ENCODE measurements at places on chromosomes 1 and 21.

GRCh38 chr1:68811806-68812205 is 314.9 kb upstream of the DEPDC1 start:
- DNase-seq = no peak

GRCh38 chr1:10507111-10507879 is 32.5 kb downstream of the PEX14 start:
- peak; percentile 33 for DNase-seq

GRCh38 chr1:176638713-176639526 is 175.9 kb downstream of the PAPPA2 start:
- DNase-seq = no peak

DNA sequence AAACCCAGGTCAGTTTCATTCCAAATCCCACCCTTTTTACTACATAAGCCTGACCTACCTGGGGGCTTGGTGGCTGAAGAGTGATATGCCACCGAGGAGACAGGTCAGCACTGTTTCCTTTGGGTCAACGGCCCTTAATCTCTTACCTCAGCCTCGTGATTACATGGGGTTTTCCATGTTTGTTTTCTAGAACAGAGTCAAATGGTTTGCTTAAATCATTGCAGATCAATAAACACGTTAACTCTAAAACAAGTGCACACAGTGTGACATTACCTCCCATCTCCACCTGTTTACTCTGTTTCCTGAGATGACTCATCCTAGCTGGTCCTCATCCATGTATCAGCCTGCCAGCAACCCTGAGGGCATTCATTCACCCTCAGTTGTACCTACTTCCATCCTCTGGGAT is 40.8 kb upstream of the TP53BP2 start:
- DNase-seq = no peak

DNA sequence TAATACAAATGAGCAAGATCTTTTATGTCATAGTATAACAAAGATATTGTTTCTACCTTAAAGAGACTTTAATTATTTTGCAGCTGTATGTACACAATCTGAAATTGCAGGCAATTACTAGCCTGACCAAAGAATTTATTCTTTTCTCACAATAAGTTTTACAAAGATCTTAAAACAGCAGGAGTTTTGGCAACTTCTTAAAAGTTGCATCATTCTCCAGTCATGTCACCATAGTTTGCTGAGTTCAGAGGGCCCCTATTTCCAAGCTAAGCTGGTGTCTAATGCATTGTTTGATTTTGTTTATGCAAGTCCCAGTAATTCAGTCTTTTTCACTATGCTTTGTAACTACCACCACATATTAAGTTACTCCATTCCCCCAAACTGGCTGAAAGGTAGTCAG is 114.8 kb downstream of the DNAH14 start:
- DNase-seq = no peak

- no peak for DNase-seq
These were observed 28.1 kb downstream of the RAB4A start for GRCh38 chr1:229298887-229299503.

DNA sequence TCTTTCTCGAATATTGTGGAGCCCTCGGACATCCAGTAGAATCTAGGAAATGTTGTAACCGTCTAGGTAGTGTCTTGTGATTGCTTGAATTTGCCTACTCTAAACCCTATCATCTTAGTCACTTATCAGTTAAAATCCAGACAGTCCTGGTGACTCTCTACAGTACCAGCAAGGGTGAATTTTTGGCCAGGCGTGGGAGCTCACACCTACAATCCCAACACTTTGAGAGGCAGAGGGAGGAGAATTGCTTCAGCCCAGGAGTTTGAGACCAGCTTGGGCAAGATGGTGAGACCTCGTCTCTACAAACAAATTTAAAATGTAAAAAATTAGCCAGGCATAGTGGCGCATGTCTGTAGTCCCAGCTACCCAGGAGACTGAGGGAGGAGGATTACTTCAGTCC is 230.9 kb downstream of the CHRM3 start:
- no peak for DNase-seq

DNA sequence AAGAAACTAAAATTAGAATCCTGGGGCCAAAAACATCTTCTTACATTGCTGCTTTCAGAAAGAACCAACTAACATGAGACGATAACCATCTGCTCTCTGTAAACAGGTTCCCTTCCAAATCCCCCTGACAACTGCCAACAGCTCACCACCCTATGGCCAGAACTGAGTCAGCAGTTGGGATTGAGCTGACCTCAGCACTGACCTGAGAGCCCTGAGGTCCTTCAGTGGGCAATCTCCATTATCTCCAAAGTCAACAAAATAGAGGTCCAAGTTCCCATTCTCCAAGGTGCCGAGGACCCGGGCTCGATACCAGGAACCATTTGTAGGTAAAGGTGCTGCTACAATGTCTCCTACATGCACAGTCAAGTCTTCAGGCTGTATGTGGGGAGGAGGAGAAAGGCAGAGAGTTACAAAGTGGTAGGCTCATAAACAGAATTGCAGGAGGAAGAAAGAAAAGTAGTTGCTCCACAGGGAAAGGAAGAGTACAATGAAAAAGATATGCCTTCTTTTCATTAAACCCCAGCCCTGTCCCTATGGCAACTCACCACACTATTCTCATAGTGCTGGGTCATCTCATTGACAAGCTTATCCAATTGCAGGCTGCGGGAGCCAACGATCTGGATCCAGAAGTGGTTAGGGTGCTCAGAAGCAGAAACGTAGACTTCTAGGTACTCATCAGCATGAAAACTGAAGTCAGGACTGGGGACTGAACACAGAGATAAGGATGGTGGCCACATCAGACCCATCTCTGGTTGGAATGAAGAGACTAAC is 12.8 kb upstream of the MRPL9 start:
- no peak for DNase-seq

DNA sequence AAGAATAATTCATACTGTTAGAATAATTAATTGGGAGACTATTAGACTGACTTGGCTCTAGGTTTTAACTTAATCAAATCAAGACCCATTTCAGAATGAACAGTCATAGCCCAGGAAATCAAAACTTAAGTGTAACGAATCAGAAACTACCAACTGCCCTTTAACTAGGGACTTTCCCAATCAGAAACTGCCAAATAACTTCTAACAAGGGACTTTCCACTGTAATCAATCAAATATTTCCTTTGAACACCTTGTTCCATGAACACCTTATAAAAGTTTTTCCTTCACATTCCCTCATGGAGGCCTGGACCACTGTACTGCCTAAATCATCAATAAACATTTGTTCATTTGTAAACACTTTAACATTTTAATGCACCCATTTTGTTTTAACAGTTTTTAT is 1054.7 kb upstream of the TMPRSS15 start:
- no peak for DNase-seq

DNA sequence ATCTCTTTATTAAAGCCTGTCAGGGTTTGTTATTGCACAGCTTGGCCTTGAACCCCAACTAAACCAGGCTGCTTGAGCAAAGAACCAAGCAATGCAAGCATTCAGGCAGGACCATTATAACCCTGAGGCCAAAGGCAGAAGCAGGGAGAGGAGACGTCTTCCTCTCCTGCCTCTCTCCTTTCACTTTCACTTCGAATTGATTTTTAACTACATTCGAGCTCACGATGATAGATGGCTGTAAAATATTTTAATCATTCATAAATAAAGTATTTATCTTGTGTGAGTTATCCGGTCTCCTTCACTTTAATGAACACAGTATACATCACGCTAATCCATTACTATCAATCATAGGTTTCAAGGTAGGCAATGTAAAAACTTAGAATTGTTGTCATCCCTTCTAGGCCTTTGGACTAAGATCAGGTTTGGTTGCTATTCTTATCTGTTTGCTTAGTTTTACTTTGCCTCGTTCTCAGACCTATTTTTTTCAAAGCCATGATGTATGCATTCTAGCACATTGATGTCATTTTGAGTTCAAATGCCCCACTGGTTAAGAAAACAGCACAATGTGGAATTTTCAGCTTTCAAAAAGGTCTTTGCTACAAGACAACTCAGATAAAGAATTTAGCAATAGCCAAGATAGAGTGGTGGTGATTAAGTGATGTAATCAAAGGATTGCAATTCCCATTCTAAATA is 480.2 kb upstream of the RUNX1 start:
- no peak for DNase-seq

DNA sequence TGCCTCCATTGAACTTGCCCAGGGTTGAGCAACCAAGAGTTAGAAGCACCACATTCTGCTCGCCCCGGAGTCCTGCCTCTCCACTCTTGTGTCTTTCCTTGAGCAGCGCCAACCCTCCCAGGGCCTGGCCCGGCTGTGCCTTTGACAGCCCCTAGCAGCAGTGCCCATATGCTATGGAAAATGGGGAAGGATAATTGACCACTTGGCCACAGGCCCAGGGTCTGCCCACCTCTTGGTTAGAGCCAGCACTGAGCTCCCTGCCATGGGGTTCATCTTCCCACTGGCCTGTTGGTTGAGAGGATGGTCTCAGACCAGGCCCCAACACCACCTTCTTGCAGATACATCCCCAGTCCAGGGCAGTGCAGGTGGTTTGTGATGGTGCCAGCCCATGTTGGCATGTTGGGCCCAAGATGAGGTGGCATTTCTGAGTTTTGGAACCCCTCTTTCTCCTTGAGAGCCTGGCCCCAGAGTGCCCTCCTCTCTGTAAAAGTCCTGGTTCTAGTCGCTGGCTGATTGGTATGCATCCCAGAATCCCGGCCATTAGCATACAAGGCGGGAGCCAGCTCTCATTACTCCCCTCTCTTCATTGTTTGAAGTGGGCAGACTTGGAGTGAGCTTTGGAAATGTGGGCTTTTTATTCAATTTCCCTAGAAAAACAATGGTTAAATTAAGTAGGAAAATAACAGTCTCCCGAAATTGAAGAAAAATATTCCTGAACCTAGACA is 7.6 kb downstream of the ARHGEF10L start:
- no peak for DNase-seq

- no peak for DNase-seq
These were observed 220.5 kb upstream of the SGIP1 start for GRCh38 chr1:66313429-66313828.

- DNase-seq = no peak
These were observed 90.0 kb downstream of the TRABD2B start for GRCh38 chr1:47907177-47907528.

DNA sequence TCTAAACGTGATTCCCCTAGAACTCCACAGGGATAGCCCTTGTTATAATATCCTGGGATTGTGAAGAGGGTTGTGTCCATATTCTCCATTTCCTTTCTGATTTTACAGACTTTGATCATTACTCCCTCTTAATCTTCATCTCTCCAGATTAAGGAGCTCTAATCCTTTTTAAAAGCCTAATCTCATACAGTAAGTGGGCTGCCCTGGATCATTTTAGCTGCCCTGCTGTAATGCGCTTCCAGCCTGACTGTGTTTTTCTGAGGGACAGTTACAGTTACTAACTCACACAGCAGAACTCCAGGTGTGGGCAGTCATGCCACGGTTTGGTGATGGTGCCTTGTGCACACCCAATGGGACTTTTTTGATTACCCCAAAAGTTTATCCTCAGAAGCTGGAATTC is 33.5 kb downstream of the PROX1 start:
- DNase-seq = no peak

DNA sequence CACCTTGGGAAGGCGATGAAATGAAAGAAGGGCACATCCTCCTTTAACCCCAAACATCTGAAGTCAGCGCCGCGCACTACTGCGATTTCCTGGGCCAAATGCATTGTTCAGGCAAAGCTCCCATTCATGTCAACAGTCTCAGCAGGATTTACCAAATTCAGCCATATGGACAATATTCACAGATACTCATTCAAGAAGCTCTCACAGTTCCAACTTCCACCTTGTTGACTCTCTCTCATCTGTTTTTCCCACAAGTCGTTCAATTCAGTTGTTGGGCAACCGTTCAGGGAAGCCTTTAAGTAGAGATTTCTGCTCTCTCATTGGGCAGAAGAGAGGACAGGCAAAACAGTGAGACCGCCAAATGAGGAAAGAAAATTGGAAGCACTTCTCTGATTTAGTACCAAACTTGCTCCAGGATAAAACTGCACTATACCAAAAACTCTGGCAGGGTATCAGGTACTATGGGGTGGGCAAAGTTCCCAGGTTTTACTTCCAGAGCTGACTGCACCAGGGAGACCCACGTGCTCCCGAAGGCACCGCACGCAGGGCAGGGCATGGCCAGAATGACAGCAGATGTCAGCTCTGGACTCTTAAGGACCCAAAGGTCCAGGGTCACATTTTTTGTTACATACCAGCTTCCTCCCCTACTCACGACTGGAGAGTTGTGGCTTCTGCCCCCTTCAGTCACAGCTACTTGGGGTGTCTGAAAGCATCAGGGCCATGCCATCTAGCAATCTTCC is 668.8 kb downstream of the KIF26B start:
- no peak for DNase-seq

DNA sequence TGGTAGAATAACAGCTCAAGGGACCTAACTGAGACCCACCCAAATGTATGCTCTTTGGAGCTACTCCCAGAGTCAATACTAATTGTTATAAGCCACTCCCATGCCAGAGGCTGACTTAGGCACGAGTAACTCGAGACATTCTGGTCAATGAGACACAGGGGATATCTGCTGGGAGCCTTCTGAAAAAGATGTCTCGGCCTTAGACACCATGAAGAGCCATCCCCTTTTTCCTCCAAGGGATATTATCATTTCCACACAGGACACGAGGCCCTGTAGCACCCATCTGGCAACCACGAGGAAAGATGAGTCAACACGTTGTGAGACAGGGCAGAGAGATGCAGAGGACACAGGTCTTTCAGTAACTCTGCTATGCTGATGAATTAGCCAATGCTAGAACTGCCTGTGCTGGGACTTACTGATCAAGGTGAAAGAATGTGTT is 30.7 kb downstream of the ITPKB start:
- DNase-seq = no peak

DNA sequence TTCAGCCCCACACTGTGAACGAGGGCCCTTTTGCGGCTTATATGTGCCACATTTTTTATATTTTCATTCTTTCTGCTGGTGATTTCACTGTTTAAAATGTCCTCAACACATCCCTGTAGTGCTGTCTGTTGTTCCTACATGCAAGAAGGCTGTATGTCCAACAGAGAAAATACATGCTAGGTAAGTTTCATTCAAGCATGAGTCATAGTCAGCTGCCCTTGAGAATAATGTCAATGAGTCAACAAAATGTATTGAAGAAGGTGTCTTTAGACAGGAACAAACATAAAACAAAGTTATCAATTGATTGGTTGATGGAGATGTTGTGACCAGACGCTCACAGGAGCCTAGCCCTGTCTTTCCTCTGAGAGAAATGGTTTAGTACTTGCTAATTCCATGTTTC is 553.4 kb downstream of the PLPP3 start:
- DNase-seq = no peak

DNA sequence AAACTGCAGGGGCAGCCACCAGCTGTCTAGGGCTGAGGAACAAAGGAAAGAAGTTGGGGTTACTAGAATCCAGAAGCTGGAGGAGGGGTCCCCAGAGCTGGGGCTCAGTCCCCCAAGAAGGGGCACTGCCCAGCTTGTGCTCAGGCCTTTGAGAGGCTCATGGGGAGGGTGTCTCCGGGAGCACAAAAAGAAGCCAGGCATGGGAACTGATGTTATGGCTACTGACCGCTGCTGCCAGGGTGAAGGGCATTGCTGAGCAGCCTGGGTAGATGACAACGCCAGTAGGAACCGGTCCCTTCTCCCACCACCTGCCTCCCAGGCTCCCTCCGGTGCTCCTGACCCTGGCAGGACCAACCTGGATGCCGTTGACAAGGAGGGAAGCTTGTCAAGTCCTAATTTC is 762.5 kb upstream of the TPTE start:
- DNase-seq = no peak

GRCh38 chr21:35222541-35222941 is 173.4 kb upstream of the RUNX1 start:
- DNase-seq = no peak
